ENCODE measurements at places on chromosomes 3 and 15.

- no peak for DNase-seq
These were observed 98.4 kb upstream of the LRRFIP2 start for GRCh38 chr3:37272741-37273140.

GRCh38 chr3:58471025-58471887 is 20.6 kb upstream of the KCTD6 start:
- peak; percentile 31 for DNase-seq

GRCh38 chr3:195612075-195612800 is 28.5 kb upstream of the APOD start:
- no peak for DNase-seq

GRCh38 chr15:56045068-56045748 is 51.8 kb upstream of the NEDD4 start:
- no peak for DNase-seq

DNA sequence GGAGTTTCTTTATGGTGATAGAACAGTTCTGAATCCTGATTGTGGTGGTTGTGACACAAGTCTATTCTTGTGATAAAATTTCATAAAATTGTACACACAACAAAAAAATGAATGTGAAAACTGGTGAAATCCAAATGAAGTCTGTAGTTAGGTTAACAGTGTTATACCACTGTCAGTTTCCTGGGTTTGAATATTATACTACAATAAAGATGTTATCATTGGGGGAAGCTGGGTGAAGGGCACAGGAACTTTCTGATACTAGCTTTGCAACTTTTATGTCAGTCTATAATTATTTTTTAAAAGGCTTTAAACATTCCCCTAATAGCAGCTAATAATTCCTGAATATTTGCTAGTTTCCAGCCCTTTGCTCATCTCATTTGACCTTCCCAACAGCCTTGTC is 319.8 kb downstream of the LRTM1 start:
- no peak for DNase-seq
